ENCODE measurements at places on chromosomes 16 and 17. TPM values are rescaled to one million over a fixed set of nuclear protein-coding genes. Genes with fewer than 3 reads are reported as not detected.

Gene NPIPB6
- not detected for total RNA-seq

Gene ZNF624
- total RNA-seq: 0.55 TPM

Gene NPIPB9
- total RNA-seq: not detected

Gene SLC13A2
- not detected for total RNA-seq

Gene HS3ST2
- total RNA-seq: 1.6 TPM

Gene HEATR9
- total RNA-seq: not detected

Gene MYH2
- not detected for total RNA-seq

DNA sequence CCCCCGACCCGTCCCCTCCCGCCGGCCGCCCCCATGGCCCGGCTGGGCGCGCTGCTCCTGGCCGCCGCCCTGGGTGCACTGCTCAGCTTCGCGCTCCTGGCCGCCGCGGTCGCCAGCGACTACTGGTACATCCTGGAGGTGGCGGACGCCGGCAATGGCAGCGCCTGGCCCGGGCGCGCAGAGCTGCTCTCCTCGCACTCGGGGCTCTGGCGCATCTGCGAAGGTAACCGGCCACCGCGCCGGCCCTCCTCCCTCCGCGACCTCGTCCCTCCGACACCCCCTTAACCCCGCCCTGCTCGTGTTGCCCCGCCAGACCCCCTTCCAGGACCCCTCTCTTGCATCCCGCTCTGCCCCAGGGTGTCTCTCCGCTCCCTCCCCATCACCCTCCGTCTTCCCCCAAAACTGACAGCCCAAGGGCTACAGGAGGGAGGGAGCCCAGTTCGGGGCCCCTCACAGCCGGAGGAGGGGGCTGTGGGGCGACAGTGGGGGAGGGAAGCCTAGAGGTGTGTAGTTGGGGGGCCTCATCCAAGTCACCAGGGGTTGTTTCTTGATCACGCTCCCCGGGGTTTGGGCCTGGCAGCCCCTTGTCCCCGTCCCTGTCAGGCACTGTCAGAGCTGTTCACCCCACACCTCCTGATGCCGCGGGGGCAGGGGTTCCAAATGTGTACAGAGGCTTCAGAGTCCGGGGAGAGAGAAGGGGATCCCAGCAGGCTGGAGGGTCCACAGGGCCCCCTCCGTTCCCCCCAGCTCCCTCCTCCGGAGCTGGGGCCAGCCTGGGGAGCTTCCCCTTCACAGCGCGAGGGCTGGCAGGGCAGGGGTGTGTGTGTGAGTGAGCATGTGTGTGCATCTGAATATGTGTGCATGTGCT, 794 bp downstream of the TMEM235 start:
- H3K4me3 ChIP-seq: no peak overlapping the region
- H3K36me3 ChIP-seq: no peaks in the 10 kb centered on the region
- H3K27ac ChIP-seq: no peak overlapping the region
- no peak for DNase-seq

DNA sequence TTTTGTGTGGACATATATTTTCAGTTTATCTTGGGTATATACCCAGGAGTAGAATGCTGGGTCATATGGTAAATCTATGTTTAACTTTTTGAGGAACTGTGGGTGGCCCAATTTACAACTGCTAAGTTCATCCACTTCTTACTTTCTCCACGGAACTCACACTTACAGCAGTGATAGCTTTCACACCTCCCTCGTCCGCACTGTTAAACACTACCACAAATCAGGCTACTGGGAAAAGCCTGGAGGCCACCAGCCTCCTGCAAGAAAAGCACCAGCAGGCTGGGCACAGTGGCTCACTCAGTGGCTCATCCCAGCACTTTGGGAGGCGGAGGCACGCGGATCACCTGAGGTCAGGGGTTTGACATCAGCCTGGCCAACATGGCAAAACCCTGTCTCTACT, 14.7 kb upstream of the ZG16 start:
- H3K27ac ChIP-seq: no peak overlapping the region
- no peaks in the 10 kb centered on the region for H3K4me1 ChIP-seq
- no peaks in the 10 kb centered on the region for H3K27me3 ChIP-seq

DNA sequence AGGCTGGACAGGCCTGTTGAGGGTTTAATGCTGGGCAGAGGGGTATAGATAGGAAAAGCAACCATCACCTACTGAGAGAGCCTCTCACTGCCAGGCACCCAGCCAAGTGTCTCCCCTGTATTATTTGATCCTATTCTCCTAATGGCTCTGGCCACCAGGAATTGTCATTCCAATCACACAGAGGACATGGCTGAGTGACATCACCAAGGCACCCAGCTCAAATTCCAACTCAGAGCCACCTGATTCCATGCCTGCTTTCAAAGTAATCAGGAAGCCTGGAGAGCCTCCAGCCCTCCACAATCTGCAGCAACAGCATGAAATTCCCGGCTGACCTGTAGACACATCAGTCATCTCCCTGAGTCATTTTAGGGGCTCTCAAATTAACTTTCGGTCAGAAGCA, 368.9 kb upstream of the C16orf82 start:
- DNase-seq: no peak
- H3K4me3 ChIP-seq: no peak overlapping the region
- H3K27ac ChIP-seq: no peak overlapping the region
- H3K27me3 ChIP-seq: no peaks in the 10 kb centered on the region
- no peaks in the 10 kb centered on the region for H3K4me1 ChIP-seq

DNA sequence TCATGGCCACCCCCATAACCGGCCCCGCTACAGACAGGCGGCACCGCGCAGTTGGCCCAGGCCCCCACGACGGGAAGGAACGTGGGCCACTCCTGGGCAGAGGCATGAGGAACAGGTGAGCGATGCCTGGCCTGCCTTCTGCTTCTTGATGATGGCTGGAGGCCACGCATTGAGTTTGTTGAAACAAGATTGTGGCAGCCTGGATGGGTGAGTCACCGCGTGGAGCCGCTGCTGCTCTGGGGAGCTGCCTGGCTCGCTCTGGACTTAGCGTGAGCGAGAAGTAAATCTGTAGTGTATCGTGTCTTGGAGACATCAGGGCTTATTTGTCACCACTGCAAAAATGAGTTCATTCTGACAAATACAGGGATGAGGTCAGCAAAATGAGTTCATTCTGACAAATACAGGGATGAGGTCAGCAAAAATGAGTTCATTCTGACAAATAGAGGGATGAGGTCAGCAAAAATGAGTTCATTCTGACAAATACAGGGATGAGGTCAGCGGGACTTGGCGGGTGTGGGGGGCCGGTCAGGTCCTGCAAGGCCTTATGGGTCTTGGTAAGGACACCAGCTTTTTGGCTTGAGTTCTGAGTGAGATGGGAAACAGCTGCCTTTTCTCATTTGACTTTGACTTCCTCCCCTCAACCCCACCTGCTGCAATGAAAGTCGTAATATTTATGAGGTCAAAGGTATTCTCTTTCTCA, 93.0 kb downstream of the SEC14L1 start:
- no peak overlapping the region for H3K27ac ChIP-seq
- H3K27me3 ChIP-seq: no peaks in the 10 kb centered on the region
- H3K4me1 ChIP-seq: no peaks in the 10 kb centered on the region
- no peak for DNase-seq
- no peaks in the 10 kb centered on the region for H3K36me3 ChIP-seq
- H3K4me3 ChIP-seq: no peak overlapping the region

DNA sequence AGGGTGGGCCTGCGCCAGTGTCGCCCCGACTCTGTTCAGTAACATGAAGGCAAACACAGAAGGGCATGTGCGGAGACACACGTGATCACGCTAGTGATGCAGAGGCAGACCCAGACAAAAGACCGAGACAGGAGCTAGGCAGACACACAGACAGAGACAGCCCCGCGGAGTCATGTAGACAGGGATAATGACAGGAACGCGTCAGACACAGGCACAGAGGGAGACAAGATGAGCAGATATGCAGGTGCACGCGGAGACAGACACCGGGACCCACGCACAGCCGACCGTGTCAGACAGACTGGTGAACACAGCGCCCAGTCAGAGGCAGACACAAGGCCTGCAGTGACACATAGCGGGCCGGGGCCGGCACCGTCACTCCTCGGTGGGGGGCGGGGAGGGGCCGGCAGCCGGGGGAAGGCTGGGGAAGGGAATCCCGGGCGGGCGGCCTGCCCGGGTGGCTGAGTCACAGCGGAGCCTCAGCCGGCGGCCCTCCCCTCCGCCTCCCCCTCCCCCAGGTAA, 7.4 kb downstream of the KDM6B start:
- DNase-seq: peak; percentile 97
- H3K4me1 ChIP-seq: no peaks in the 10 kb centered on the region
- no peaks in the 10 kb centered on the region for H3K36me3 ChIP-seq
- H3K27me3 ChIP-seq: no peaks in the 10 kb centered on the region
- peak overlapping the region; percentile 73 for H3K4me3 ChIP-seq
- peak overlapping the region; percentile 100 for H3K27ac ChIP-seq

DNA sequence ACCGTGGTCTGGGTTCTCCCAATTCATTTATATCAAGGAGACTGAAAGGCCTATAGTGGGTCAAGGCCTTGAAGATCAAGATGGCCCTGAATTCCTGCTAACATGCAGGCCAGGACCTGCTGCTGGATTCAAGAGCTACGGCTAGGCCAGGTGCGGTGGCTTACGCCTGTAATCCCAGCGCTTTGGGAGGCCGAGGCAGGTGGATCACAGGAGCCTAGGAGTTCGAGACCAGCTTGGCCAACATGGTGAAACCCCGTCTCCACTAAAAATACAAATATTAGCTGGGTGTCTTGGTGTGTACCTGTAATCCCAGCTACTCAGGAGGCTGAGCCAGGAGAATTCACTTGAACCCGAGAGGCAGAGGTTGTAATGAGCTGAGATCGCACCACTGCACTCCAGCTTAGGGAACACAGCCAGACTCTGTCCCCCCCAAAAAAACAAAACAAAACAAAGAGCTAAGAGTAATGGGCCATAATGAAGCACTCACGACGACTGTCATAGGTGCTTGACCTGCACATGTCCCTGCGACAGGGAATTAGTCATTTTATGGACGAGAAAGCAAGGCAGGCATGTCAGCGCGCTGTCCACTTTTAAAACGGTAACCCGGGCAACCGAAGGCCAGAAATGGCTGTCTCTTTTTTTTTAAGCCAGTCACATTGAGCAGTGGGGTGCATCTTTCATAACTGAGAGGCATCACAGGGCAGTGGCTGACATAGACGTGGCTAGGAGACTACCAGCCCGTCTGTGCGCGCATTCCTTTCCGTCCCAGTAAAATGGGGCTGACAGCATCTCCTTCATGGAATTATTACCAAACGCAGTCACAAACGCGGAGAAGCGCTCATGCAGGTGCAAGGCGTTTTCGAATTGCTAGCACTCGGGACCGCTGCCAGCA, 1.0 kb upstream of the FBRS start:
- peak overlapping the region; percentile 50 for H3K4me3 ChIP-seq
- H3K27ac ChIP-seq: peak overlapping the region; percentile 83
- no peaks in the 10 kb centered on the region for H3K4me1 ChIP-seq
- peaks cover 47% of the 10 kb centered on the region for H3K36me3 ChIP-seq
- peak; percentile 61 for DNase-seq

- H3K4me3 ChIP-seq: no peak overlapping the region
- H3K27ac ChIP-seq: no peak overlapping the region
- H3K4me1 ChIP-seq: peaks cover 3% of the 10 kb centered on the region
- no peak for DNase-seq
Measured at GRCh38 chr16:48335961-48336360, 49.3 kb downstream of the SIAH1 start.

GRCh38 chr16:133716-134115, 4.8 kb downstream of the NPRL3 start:
- no peak overlapping the region for H3K27ac ChIP-seq
- no peaks in the 10 kb centered on the region for H3K36me3 ChIP-seq
- no peak for DNase-seq
- H3K4me1 ChIP-seq: no peaks in the 10 kb centered on the region
- no peak overlapping the region for H3K4me3 ChIP-seq

DNA sequence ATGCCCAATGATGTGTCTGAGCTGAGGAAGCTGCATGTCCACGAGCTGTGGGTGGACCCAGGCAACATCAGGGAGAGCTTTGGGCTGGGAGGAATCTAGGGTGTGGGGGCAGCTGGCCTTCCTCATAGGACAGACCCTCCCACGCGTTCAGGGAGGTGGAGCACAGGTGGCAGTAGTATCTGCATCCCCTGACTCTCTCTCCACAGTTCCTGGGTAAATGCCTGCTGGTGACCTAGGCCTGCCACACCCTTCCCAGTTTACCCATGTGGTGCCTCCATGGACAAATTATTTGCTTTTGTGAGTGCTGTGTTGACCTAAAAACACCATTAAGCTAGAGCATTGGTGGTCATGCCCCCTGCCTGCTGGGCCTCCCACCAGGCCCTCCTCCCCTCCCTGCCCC, 3.2 kb downstream of the HBM start:
- no peak overlapping the region for H3K27ac ChIP-seq
- H3K27me3 ChIP-seq: peaks cover 35% of the 10 kb centered on the region
- DNase-seq: no peak
- H3K4me3 ChIP-seq: no peak overlapping the region
- no peaks in the 10 kb centered on the region for H3K4me1 ChIP-seq
- no peaks in the 10 kb centered on the region for H3K36me3 ChIP-seq

DNA sequence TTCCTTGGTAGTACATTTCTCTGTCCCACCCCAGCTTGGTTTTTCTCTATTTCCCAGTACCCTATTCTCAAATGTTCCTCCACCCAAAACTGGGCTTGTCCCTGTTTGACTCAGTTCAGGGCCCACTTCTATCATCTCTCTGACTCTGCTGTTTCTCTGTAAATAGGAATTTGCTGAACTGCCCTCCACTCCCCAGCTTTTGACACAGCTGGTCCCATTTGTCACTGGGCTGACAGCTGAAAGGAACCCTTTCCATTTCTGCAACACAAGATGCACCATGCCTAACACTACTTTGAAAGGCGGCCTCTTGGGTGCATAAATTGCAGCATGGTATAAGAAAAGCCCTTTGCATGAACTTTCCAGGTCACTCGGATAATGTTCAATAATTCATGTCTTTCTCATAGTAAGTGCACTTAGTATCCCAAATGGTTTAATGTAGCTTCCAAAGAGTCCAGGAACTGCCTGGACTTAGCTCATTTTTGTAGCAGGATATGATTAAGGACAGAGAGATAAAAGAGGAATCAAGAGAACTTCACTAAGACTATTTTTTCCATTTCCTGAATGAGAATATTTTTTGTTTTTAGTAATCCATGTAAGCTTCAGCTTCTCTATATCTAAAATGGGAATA, 256.7 kb downstream of the CDH11 start:
- no peak for DNase-seq
- H3K27me3 ChIP-seq: no peaks in the 10 kb centered on the region
- H3K4me3 ChIP-seq: no peak overlapping the region
- H3K27ac ChIP-seq: no peak overlapping the region
- no peaks in the 10 kb centered on the region for H3K4me1 ChIP-seq

DNA sequence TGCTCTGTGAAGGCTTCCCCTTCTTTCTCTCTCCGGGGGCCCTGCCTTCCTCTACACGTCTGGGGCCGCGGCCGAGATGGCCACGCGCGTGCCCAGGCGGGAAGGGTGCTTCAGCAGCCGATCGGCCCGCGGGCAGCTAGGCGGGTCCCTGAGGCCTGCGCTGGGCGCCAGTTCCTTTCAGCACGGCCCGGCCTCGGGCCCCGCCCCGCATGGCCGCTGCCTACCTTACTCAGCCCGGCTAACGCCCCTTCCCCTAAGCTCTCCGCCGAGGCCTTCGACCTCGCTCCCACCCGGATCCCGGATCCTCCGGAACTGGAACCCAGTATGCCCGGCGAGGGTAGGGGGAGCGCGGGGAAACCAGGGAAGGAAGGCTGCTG, 335 bp downstream of the TMEM11 start:
- H3K4me3 ChIP-seq: peak overlapping the region; percentile 96
- H3K4me1 ChIP-seq: no peaks in the 10 kb centered on the region
- peaks cover 4% of the 10 kb centered on the region for H3K36me3 ChIP-seq
- no peak for DNase-seq

- H3K4me1 ChIP-seq: peaks cover 29% of the 10 kb centered on the region
- H3K27ac ChIP-seq: peak overlapping the region; percentile 95
- no peaks in the 10 kb centered on the region for H3K27me3 ChIP-seq
- no peaks in the 10 kb centered on the region for H3K36me3 ChIP-seq
- peak overlapping the region; percentile 92 for H3K4me3 ChIP-seq
Measured at GRCh38 chr17:21127509-21128077, 829 bp downstream of the DHRS7B start.

- no peaks in the 10 kb centered on the region for H3K27me3 ChIP-seq
- H3K4me3 ChIP-seq: no peak overlapping the region
- H3K27ac ChIP-seq: no peak overlapping the region
- no peaks in the 10 kb centered on the region for H3K36me3 ChIP-seq
Measured at GRCh38 chr16:75064403-75065148, 52.0 kb downstream of the LDHD start.
